ENCODE measurements at places on chromosomes 4 and X. TPM values are rescaled to one million over a fixed set of nuclear protein-coding genes. Genes with fewer than 3 reads are reported as not detected.

- DNase-seq = no peak
These were observed 677.5 kb downstream of the DMD start for GRCh38 chrX:32533848-32534247.

GRCh38 chr4:26851129-26851528 lies 9.5 kb upstream of the STIM2 start:
- DNase-seq = no peak

DNA sequence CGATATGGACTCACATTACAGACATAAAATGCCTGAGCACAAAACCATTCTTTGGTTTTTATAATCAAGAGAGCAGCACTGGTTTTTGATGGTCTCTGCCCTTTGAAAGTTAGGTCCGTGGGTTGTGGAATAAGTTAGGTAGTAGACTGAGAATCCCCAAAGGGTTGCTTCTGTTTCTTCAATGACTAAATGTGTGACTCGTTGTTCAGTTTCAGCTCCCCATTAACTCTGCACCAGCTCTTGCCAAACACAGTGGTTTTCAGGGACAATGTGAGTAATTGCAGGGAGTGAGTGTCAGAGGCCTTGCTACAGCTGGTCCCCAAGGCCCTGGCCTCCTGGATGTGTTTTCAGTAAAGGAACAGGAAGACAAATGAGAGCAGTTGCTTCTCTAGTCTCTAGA lies 24.8 kb downstream of the SMIM20 start:
- no peak for DNase-seq

DNA sequence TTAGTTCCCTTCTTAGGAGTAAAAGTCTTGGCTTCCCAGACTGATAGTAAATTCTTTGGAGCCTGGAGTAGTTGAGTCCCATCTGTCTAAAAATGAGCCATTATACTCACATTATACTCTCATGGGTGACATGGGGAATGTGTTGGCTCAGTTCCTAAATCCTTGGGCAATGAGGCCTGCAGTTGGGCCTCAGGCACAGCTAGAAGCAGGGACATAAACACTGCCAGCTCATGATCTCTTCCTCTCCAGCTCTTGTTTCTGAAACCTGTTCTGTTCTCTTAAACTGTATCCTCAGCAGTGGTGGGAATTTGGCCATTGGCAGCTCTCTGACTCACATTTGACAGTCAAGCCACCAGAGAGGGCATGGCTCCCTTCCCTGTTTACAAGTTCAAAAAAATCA lies 212.5 kb downstream of the SPATA18 start:
- no peak for DNase-seq

SPOCK3 gene
- not detected for total RNA-seq

TEX13D gene
- total RNA-seq = not detected

MND1 gene
- 37.4 TPM for total RNA-seq

All from activated CD8-positive, alpha-beta T cell treated with anti-CD3 and anti-CD28 coated beads, Interleukin-2, amount 10 ng/mL, durations not matched to agents 7 days and 5 days (primary cell).